Left cardiac atrium (tissue), 4 donors: ENCODE measurements at places on chromosomes 11 and 22. TPM values are rescaled to one million over a fixed set of nuclear protein-coding genes. Genes with fewer than 3 reads are reported as not detected.

DNA sequence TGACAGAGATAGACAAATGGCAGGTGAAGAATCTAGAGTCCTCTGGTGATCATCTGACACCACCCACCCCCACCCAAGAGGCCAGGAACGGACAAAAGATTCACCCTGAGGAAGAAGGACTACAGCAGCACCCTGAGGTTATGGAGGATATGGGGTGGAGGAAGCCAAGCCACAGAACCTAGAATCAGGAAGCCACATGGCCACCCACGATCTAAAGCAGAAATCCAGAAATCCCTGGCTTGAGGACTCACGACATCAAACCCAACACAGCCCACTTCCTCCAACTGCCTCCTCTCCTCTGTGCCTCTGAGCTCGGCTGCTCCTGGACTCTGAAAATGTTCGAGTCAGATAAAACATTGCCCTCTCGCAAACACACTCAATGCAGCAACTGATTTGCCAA is 364.3 kb downstream of the SHANK2 start:
- no peak for DNase-seq

MOV10L1 gene
- 0.71 TPM for total RNA-seq

DNA sequence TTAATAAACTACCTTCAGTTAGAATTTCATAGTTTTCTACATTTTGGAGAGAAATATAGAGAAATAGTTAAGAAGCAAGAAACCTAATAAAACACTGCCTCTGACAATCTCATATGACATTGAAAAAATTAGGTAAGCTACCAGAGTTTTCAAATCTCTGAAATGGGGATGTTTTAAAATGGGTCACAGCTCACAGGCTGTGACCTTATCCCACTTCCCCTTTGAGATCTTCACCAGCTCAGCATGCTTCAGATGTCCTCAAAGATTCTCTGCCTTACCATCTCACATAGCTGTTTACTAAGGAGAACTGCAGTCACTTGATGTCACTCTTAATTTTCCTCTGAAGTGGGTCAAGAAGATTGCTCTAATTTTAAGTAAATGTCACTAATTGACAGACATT is 717.8 kb downstream of the JRKL start:
- DNase-seq = no peak

DNA sequence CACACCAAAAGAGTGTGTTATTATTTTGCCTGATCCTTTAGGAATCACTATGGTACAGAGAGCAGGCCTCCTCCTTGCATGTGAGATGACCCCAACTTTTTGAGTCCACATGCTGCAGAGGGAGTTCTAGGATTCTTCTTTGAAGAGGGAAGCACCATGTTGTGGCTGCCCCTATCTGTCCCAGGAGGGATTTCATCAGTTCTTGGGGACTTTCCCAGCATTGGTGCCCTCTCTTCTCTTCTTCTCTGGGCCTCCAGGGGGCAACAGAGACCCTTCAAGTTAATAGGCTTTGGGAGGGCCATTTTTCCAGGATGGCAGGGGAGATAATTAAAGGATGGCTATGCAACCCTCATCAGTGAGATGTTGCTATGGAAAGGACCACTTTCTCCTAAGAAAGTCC is 3.6 kb downstream of the MMP1 start:
- DNase-seq = no peak

DNA sequence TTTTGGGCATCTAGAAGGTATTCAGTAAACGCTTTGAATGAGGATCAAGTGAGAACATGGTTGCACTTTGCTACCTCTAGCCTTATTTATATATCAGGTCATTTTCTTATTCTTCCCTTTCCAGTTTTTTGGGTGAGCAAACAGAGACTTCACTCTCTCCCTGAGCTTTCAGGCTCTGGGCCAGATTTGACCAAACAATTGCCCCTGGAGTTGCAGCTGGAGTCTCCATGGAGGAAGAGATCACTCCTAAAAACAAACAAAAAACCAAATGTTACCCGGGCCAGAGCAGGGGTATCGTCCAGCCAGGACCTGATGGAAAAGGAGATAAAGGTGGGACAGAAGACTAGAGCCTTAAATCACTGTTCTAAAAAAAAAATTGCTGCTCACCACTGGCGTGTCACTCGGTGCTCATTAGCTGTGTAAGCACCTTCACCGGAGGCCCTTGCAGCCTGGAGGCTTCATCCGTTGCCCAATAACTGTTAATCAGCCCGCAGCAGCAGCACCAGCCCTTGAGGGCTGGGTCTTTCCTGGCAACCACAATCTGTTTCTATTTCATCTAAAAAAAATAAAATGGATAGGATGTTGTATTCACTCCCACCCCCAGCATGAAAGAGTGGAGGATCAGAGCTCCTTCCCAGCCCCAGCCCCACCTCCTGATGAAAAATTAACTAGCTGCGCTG is 125.0 kb downstream of the PKNOX2 start:
- DNase-seq = no peak
